Left lobe of liver (tissue), 2 donors: ENCODE measurements at places on chromosomes 7 and 10.

GRCh38 chr7:151385626-151386300, 24.1 kb downstream of the WDR86 start:
- DNase-seq: no peak

GRCh38 chr10:52443419-52444388, 129.6 kb downstream of the DKK1 start:
- DNase-seq: no peak

- DNase-seq: no peak
These were observed 6.0 kb upstream of the LIPA start for GRCh38 chr10:89257581-89257980.

DNA sequence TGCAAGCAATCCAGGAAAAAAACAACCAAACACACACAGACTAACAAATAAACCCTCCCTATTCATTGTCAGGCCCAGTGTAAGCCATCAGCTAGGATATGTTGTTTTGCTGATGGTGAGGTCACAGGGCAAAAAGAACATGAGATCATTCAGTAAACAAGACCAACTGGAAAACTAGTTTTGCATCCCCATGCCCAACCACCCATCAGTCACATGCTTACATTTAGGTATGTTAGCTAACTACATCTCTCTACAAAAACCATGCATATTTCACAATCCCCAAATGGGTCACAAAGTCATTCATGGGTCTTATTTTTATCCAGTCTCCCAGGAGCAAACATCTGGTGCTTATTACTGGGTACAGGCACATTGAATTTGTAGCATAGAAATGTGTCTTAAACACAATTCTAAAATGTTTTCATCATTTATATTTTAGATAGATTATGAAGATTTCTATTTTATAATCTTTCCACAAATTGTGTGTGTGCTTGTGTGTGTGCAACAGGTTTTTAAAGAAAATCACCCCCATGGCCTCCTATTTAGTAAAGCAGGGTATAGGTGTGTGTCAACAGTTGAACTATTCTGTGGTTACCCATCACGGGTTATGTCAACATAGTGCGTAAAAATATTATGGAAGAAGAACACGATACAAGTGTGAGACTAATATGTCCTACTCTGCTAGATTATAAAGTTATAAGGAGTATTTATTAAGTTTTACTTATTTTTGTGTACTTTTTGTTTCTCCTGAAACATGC, 103.8 kb upstream of the AKR1E2 start:
- no peak for DNase-seq

DNA sequence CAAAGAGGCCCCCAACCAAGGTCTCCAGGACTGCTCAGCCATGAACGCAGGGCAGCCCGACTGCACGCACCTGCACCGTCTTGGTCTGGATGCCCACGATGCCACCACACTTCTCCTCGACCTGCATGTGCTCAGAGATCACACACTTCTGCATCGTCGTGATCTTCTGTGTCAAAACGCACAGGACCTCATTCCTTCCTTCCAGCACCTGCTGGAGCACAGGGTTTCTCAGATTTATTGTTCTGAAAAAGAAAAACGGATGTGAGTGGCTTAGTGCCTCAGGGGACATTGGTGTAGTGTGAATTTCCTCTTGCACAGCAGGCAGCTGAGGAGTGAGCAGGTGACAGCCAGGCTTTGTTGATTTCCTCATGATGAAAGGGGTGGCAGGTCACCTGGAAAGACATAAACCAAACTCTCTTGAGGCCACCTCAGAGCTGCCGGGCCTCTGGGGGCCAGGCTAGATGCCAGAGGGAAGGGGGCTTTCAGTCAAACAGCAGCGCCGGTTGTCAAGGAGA, 38.2 kb downstream of the GSDME start:
- peak; percentile 15 for DNase-seq

DNA sequence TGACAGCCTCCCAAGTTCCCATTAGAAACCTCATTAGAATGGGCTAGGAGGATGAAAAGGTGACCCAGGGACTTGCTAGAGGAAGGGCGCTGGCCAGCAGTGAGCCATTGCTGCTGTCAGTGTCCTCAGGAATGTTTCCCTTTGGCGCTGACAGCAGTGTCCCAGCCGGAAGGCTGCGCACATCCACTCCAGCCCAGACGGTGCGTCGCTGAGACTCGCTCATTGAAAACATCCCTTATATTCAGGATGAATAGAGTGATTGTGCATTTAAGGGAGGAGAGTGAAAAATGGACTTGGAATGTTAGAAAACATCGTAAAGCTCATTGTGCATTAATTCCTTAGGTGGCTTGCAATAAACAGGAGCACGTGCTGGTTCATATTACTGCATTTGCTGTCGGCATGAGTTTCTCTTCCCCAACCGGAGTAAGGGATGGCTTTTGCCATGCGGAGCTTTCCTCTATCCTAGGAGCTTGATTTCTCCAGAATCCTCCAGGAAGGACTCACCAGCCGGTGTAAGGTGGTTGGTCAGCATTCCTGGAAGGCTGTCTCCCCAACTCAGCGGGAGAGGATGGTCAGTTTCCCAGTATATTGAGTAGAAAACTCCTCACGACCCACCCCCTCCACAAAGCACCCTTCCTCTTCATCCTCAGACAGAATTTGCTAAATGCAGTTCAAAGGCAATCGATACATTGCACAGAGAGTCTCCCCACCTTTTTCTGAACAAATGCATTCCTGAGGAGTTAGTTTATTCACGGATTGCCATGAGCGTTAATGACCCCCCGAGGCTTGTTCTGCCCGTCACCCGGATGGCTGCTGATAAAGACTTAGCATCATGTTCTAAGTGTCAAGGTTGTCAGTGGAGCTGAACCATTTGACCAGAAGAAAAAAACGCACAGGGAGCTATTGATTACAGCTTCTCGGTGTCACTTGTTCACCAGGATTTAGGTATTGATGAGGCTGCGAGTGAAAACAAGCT, 201.8 kb downstream of the EBF3 start:
- DNase-seq: peak; percentile 24

DNA sequence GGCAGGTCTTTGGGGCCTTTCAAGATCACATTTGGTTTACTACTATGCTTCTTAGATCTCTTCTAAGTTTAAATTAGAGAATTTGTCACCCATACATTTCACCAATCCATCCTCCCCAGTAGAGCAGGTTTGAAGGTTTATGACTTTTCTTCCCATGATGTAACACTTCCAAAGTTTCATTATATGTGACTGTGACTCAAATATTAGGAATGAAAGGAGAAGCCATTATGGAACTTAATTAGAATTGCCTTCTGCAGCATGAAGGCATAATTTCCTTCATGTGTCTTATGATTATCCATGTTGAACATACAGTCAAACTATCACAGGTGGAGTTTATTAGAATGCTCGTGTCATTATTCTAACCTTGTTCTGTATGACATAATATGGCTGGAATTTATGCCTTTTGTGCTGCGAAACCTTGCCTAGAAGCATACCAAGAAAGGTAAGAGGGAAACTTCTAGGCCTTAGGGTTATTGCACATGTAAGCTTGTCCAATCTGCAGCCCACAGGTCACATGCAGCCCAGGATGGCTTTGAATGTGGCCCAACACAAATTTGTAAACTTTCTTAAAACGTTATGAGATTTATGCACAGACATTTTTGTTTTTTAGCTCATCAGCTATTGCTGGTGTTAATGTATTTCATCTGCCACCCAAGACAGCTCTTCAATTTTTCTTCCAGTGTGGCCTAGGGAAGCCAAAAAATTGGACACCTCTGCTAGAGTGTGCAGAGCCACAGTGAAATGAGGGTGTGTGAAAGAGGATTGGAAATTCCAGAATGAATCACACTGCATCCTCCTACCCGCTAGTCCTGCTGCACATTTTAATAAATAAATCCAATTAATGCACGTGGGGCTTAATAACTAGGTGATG, 133.6 kb downstream of the TMEM26 start:
- DNase-seq: no peak

DNA sequence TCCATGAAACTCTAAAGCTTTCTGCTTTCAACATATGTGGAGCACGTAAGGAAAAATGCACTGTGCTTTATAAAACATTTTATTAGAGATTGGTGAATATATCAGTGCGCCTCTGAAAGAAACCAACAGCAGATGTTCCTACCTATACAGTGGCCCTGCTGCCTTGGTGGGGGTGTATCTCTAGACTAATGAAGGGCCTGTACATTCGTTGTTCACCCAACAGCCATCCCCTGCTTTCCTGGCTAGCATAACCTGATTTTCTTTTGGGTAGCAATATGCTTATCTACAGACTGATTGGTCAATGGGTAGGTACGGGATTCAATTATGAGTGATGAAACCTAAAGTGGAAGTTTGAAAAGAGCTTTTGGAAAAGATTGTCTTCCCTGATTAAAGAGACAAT, 119.7 kb upstream of the FAM133B start:
- no peak for DNase-seq
